ENCODE measurements at places on chromosomes 2 and 18.

DNA sequence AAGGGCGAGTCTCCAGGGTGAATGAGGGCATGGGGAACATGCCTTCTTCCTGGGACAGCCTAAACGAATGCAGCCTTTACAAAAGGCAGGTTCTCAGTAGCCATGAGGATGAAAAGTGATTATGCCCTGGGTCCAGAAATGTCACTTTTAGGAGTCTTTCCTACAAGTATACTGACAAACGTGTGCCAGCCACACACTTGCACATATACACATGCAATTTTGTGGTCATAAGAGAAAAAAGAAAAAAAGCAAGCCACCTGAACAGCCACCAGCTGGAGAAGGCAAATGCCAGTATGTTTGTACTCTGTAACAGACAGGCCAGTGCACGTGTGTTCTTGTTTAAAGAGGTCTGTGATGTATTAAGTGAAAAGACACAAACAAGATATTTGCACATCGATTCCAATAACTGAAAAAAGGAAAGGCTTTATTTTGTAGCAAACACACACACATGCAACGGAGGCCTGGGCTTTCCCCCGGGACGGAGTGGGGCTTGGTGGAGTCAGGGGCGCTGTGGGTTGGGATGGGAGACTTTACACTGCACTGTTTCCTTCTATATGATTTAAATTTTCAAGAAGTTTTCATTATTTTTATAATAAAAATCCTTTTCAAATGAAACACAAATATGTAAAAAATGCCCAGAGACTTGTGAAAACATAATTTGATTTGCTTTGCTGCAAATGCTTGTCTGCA lies 108.4 kb downstream of the FAM210A start:
- no peak for DNase-seq

DNA sequence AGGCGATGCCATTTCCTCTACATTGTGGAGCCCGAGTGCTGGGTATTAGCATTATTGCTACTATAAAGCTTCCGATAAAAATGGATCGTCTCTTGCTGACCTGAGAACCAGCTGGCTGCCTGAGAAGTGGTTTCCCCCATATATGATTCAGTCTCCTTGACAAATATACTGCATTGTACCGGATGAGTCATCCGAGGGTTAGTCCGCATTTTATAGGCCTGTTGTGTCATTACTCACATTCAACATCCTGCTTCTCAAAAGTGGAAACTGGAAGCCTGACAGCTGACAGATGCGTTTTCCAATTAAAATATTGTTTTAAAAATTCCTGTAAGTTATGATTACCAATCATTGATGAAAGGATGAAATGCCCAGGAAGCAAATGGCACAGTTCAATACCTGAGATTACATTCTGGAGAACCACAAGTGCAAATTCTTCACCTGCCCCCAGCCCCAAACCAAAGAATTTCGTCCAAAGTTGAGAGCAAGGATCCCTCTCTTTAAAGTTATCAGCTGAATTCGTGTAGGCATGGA lies 65.7 kb downstream of the SPRED2 start:
- DNase-seq = no peak

GRCh38 chr2:241063587-241063986 lies 38.5 kb downstream of the MTERF4 start:
- no peak for DNase-seq

DNA sequence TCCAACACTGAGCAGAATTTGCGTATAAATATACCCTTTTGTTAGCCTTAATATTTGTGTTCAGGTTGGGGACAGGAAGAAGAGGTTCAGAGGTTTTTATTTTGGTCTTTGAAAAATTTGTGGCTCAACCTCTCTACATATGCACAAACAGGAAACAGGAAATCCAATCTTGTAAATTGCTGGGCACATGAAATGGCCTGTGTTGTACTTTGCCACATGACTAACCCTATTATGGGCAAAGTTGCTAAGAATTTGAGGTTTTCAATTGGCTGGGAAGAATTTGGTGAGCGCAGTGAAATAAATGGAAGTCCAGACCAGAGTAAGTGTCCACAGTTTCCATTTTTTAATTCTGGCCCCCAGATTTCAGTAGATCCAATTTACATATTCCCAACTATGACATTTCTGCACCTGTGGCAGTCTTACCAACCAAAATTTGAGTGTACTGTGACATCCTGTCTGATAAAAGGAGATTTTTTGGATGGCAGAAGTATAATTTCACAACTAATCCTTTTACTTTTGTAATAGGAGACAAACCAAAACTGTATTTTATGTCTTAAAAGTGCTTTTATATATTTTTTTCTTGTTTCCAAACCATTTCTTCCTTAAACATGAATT lies 63.6 kb downstream of the COX7A2L start:
- DNase-seq = no peak

DNA sequence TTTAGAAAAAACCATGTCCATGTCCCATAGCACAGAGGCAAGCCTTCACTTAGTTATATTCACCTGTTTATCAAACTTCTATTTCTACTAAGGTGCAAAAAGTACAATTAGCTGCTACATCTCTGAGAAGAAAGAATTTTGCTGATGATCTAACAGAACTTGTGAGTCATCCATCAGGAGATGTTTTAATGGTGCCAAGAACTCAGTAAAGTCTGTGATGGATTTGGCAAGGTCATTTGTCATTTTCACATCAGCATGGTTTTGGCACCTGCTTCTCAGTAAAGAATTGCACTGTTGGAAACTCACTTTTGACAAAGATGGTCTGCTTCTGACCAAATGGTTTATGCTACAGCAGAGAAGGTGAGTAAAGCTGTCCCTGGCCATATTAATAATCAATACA lies 195.7 kb upstream of the TMEFF2 start:
- DNase-seq = no peak

- DNase-seq = no peak
Observed at GRCh38 chr2:122096761-122097160, 341.3 kb downstream of the TSN start.

DNA sequence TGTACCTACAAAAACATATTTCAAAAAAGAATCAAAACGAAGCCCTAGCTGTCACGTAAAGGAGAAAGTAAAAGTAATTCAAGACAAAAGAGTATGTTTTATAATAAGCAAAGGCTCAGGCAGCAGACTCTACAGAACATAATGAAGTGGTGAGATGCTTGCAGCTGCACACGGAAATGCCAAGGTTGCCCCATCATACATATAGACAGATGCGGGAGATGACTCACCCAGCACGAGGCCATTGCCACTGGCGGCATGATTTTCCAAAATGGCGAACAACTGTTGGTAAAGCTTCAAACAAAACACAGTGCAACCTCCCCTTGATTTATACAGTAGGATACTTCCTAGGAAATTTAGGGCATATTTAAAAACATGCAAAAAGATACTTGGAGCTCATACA lies 26.0 kb upstream of the C1QL2 start:
- no peak for DNase-seq

DNA sequence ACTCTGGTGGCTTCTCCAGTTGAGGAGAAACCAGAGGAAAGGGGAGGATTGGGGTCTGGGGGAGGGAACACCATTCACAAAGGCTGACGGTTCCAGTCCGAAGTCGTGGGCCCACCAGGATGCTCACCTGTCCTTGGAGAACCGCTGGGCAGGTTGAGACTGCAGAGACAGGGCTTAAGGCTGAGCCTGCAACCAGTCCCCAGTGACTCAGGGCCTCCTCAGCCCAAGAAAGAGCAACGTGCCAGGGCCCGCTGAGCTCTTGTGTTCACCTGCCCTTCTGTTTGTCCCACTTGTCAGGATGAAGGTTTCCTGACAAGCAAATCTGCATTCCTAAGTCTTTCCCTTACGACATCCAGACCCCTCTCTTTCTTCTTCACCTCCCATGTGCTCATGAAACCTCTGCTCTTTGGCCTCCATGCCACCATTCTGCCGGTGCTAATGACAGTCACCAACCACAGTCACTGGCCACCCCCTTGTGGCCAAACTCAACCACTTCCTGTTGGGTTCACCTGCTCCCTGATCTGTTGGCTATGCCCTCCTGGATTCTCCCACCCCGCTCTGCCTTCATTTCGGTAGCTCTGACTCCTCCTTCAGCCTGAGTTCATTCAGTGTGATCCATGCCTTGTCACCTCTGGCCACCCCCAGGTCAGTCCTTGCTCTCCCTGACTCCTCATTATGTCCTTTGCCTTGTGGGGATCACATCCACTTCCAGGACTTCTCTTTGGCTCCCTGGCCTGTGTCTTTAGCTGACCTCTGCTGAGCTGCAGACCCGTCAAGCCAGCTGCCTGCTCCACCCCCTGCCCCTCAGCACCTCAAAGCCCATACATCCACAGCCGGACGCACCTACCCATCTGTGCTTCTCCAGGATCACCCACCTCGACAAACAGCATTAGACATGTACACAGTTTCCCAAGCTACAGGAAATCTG lies 17.6 kb downstream of the EMX1 start:
- DNase-seq = no peak

DNA sequence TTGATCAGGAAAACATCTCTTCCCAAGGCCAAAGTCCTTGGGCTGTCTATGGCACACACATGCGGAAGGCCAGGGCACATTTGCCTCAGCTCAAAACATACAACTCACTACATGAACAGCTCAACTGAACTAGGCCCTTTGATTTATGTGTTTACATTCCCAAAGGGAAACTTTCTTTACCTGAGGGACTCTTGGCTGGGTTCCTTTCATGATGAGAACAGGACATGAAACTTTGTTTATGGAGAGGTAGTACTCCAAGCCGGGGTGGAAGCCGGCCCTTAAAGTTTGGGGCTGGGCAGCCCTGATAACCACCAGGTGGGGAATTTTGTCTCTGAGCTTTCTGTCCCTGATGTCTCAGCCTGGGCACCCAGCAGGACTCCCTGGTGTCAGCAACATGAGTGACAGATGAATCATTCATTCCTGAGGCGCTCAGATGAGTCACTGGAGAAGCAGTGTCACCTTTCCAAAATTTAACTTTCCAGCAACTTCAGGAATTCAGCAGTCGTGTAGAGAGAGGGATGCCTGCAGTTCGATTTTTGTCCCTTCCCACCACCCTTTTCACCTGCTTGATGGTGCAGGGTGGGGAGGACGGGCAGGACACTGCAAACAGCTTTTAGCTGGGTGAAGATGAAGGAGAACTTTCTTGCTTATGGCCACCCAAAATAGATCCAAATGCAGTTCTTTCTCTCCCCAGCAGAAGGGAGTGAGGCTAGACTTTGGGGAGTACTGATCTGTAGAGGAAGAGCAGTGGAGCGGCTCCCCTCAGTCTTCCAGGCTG lies 331.6 kb downstream of the DYSF start:
- DNase-seq = no peak

DNA sequence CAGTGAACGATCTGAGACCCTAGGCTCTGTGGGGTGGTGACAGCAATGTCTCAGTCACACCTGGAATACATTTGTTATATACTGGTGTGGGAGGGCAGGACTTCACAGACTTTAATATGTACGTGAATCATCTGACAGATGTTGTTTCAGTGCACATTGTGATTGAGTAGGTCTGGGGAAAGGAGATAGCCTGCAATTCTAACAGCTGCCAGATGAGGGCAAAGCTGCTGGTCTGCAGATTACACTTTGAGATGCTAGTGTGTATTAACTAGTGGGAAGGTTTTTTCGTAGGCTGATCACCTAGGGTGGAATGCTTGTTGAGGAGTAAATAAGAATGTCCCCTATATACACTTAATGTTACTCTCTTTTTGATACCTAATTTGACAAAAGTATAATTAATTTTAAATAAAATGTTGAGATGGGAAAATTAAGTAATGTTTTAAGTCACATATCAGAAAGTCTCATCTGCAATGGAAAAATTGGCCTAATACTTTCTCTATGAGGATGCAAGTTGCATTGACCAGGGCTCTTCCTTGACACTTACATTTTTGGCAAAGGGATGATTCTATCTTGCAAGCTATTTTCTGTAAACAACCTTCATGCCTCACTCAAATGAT lies 496.9 kb upstream of the HNMT start:
- peak; percentile 6 for DNase-seq

DNA sequence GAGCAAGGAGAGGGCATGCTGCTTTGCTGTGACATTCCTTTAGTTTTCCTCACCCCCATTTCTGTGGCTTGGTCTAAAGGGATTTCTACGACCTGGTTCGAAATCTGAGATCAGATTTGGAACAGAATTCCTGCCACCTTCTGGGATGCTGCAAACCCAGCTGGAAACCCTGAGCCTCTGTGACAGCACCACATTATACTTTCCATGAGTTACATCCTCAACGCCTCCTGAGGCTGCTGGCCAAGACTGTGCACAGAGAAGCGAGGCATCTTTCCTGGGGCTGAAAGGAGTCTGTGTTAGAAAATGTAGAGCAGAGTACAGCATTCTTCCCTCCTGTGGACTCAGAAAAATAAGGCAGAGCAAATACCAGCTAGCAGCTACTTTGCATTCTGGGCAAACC lies 138.1 kb upstream of the CHAC2 start:
- DNase-seq = no peak
